ENCODE measurements at places on chromosomes 16 and 17.

- no peak for DNase-seq
Observed at GRCh38 chr17:28185658-28186057, 133.3 kb upstream of the TMEM97 start.

- DNase-seq: peak; percentile 20
Observed at GRCh38 chr16:62190426-62190825, 154.2 kb upstream of the CDH8 start.

- DNase-seq: no peak
Observed at GRCh38 chr16:3113765-3114479, 1.5 kb downstream of the ZNF205 start.

DNA sequence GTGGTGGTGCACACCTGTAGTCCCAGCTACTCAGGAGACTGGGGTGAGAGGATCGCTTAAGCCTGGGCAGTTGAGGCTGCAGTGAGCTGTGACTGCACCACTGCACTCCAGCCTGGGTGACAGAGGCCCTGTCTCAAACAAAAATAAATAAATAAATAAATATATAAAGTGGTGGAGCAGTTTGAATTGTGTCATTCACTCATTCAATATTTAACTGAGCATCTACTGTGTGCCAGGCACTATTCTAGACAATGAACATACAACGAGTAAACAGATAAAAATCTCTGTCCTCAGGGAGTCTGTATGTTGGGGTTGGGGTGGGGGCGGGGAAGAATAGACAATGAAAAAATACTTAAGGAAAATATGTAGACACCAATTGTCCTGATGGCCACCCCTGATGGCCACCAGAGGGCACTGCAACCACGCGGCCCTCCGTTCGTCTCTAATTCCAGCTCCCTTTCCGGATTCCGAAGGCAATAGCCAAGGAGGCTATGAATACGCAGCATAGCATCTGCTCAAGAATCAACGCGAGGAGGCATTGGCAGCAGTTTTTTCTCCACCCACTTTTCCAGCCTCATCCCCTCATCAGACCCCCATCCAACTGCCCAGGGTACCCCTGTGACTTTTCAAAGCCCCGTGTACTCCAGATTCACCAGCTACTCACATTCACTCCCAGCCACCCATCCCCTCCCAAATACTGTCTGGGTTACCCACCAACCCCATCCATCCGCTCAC, 21.4 kb downstream of the QPRT start:
- DNase-seq: peak; percentile 77

GRCh38 chr16:85428168-85428898, 184.8 kb upstream of the GSE1 start:
- peak; percentile 89 for DNase-seq

DNA sequence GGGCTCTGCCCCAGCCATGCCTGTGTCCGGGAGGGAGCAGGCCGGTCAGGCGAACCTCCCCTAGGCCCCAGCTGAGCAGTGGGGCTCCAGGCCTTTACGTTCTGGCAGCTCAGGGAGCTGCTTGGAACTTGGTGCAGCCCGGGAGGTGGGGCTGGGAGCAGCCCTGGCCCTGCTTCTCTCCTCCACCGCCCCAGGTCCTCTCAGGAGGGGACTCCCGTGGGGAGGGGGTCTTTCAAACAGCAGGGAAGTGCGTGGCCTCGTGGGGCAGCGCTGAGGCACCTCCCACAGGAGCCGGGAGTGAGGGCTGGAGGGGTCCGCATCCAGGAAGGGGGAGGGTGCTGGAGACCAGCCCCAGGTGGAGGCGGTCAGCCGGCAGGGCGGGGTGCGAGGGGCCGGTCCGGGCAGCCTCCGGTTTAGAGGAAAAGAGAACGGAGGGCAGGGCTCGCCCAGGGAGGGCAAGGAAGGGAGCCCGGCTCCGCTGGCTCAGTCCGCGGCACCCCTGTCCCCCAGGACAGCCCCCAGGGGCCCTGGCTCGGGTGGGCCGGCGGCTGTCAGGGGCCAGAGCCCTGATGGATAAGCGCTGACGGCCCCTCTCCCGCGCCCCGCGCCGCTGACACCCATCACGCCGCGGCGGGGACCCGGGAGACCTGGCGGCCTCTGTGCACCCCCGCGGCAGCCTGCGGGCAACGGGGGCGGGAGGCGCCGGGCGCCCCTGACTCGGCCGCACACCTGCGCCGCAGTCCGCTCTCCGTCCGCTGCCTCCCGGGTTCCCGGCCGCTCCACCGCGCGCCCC, 587 bp upstream of the PRR35 start:
- DNase-seq: no peak

DNA sequence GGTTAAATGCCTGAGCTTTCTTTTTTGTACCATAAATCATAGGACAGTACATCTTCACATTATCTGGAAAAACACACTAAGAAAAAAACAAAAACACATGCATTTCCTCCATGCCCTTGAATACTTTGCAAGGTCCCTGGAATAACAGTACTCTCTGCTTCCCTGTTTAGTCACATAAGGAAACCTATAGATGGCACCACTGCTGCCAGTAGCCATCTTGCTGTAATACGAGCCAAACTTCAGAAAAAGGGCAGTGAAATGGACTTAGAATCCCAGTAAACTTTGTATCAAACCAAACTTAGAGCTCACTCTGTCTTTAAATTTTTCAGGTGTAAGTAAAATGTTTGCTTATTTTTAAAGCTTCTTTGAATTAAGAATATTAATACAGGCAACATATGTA, 435.5 kb downstream of the KCNJ2 start:
- DNase-seq: peak; percentile 16

- DNase-seq: peak; percentile 94
Observed at GRCh38 chr16:85522842-85523601, 90.1 kb upstream of the GSE1 start.

- no peak for DNase-seq
Observed at GRCh38 chr16:81210807-81211206, 27.7 kb upstream of the BCO1 start.

DNA sequence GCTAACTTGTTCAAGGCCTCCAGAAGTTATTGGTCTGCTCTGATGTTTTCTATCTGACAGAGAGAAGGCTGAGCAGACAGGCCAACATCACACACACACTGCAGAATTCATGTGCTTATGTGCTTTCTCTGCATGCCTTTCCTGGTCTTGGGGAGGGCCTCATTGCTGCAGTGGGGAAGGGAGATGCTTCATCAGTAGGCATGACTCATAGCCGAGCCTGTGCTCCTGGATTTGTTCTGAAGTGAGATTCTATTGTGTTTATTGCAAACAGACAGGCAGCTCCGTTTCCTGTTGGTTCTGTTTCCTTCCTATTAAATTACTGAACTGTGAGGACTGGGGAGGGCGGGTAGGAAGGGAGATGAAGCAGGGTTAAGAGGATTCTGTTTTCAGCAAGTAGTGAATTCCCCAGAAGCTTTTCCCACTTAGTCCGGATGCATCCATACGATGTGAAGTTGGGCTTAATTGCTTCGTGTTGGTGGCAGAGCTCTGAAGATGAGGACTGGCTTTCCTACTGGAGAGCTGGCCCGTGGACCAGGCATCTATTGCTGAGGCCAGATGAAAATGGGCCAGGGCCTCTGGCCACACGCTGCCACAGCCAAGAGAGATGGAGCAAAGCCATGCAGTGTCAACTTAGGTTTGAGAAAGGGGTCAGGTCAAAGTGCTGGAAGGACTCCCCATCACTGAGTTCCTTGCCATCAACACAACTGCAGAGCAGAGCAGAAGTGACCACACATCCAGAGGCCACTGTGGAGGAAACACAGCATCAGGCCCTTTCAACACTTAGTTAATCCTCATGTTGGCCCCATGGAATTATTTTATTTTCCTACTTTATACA, 179.3 kb downstream of the UTP18 start:
- DNase-seq: no peak

- DNase-seq: peak; percentile 32
Observed at GRCh38 chr17:18156171-18156975, 27.3 kb upstream of the ALKBH5 start.

DNA sequence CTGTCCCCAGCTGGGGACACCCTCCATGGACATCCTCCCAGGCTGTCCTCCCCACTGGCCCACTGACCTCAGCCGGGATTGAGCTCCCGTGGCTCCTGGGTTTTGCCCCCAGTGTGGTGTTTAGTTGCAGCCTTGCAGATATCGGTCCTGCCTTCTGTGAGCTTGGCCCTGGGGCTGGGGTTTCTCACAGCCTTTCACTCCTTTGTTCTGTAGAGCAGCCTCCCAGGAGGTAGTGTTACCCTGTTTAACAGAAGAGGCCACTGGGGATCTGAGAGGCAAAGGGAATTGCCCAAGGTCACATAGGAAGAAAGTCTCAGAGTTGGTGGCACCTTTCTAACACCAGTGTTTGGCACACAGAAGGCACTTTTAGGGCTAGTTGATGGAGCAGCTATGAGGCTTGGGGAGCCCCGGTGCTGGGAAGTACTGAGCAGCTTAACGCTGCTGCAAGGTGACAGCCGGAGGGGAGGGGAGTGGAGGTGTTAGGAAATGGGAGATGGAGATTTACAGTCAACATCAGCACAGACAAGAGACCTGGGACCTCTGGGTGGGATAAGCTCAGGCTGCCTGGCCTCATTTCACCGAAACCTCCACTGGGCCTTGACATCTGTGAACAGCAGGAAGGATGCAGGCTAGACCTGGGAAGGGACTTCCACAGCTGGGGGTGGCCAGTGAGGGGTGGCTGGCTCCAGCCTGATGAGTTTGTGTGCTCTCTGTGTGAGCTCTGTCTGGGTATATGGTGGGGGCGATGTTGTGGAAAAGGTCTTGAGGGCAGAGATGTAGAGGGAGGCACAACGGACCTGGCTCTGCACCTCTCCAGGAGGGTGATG, 26.1 kb downstream of the CACNA1G start:
- no peak for DNase-seq

DNA sequence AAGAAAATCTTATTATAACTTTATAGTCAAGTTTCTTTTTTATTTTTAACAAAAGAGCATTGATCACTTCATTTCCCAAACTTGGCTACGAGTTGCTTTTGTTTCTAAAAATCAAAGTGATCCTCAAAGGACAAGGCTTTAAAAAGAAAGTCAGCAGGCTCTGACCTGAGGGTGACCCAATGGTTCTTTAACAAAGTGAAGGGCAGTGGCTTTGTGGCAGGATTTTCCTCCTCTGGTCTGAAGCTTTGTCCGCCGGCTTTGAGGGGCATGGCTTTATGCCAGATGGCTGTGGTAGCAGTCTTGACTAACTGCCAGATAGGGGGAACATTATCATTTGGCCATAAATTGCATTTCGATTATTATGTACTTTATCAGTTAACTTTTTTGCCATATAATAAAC, 28.5 kb downstream of the IQCK start:
- DNase-seq: no peak

DNA sequence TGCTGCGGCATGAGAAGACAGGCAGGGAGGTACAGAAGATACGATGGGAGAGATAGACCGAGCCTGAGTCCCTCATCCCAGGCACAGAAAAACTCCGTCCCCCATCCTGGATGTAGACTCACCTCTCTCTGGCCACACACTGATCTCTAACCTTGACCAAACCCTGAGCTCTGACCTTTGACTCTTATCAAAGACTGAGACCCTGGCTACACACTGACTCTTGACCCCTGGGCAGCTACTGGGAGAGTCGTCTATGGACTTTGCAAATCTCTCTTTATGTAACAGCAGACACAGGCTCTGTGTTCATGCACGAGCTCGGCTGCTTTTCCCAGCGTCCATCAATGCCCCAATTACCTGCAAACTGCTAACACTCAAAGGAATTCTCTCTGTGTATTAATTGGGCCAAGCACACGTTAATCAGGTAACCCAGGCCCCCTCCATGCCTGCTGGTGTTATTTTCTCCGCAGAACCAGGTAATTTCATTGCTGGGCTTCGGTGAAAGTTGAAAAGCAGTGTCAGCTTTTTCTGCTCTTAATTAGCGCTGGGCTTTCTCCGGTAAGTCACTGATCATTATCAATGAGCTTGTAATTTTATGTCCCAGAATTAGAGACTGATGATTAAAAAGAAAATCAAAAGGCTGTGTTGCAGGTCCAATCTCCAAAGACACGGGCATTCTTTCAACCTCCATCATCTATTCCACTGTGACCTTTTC, 179.4 kb upstream of the NLRP1 start:
- no peak for DNase-seq

- DNase-seq: peak; percentile 89
Observed at GRCh38 chr17:65627891-65628643, 66.6 kb upstream of the AXIN2 start.

- DNase-seq: peak; percentile 81
Observed at GRCh38 chr16:85245307-85246172, 133.3 kb upstream of the CIBAR2 start.

DNA sequence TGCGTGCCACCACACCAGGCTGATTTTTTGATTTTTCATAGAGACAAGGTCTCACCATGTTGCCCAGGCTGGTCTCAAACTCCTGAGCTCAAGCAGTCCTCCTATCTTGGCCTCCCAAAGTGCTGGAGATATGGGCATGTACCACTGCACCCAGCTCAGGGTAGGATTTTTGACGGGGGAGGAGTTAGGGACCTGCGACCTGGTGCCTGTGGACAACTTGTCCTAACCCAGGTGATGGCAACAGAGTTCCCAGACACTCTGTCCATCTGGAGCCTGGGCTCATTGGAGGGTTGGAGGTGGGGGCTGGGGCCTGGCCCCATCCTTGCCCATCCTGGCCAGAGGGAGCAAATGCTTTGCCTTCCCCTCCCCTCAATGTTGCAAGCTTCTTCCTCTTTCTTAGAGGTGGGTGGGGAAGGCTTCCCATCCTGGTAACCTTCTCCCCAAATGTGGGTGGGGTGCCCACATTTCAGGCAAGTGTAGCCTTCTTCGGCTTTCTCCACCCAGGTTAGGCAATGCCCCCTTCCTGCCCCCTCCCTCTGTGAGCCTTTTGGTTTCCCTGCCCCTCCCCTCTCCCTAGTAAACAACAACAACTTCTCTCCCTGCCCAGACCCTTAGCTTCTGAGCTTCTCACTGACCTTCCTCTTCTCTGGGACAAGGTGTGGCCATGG, 24.9 kb downstream of the RARA start:
- DNase-seq: no peak

- DNase-seq: no peak
Observed at GRCh38 chr17:1720856-1721386, 3.6 kb upstream of the WDR81 start.
